Epithelial cell of proximal tubule (primary cell): ENCODE measurements at places on chromosomes 7 and 10. TPM values are rescaled to one million over a fixed set of nuclear protein-coding genes. Genes with fewer than 3 reads are reported as not detected.

- no peak for DNase-seq
These were observed 197.6 kb upstream of the STK17A start for GRCh38 chr7:43385309-43385680.

The ALOX5 gene
- total RNA-seq: 1.7 and 4.7 TPM in 2 replicates

DNA sequence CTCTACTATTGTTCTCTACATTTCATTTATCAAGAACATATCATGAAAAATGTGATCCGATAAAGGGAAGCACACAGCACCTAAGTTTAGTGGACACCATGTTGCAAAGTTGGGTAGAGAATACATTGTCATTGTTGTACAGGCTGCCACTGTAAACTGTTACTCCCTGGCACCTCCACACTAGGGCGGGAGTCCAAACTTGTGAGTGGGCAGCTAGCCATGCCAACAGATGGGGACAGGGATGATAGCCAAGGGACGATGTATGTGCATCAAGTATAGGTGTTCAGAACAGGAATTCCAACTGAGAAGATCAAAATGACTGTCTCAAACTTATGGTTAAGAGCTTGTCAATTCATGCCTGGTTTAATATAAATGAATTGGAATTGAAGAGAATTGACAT lies 31.1 kb upstream of the COMMD3 start:
- DNase-seq: no peak

The ZPBP gene
- not detected in 2 replicates for total RNA-seq

The OR2A42 gene
- total RNA-seq: not detected in 2 replicates

- DNase-seq: no peak
These were observed 50.4 kb downstream of the TCF7L2 start for GRCh38 chr10:113000442-113000841.

GRCh38 chr7:94658826-94659225 lies 2.9 kb upstream of the SGCE start:
- no peak for DNase-seq
